Activated T-cell treated with anti-CD3 and anti-CD28 coated beads for 4 hours (primary cell): ENCODE measurements at places on chromosomes 7 and 10.

GRCh38 chr10:35005868-35006267 lies 84.3 kb downstream of the CUL2 start:
- no peak for DNase-seq

DNA sequence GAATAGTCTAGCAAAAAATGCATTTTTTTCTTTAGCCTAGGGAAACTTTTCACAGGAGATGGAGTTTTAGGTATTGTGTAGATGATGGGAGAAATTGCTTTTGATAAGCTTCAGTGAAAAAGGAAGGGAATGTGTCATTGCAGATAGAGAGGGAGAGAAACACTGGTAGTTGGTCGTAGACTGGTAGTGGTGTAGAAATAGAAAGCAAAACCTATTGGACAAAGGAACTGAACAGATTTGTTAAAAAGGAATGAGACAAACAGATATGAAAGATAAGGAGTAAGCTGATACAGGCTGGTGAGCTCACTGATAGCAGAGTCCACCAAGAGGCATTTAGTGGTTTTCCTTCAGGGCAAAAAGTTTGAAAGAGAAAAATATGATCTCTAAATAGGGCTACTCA lies 94.3 kb downstream of the ZEB1 start:
- no peak for DNase-seq

DNA sequence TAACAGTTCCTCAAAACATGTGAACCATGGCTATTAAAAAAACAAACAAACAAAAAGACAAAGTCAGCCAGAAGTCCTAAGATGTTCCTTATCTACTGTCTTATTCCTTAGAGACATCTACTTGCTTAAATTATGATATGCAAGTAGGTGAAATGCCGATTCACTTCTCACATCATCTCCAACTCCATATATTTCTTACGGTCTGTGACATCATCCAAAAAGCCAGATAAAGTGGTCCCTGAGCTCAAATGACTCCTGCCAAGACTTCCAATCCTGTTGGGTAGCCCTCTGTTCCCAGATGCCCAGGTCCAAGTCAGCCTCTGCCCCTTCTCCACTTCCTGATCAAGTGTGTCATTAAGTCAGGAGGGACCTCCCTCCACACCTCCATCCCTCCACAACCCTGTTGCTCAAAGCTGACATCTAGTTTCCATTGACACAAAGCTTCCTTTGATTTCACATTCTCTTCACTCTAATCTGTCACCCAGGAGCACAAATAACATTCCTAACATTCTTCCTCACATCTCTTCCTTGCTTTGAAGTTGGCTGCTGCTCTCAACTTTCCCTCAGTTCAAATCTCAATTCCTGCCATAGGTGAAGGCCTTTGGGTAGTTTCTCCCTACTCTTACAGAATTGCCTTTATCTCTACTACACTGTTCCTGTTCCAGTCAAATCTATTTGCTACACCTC lies 56.1 kb upstream of the PDLIM1 start:
- DNase-seq = no peak

DNA sequence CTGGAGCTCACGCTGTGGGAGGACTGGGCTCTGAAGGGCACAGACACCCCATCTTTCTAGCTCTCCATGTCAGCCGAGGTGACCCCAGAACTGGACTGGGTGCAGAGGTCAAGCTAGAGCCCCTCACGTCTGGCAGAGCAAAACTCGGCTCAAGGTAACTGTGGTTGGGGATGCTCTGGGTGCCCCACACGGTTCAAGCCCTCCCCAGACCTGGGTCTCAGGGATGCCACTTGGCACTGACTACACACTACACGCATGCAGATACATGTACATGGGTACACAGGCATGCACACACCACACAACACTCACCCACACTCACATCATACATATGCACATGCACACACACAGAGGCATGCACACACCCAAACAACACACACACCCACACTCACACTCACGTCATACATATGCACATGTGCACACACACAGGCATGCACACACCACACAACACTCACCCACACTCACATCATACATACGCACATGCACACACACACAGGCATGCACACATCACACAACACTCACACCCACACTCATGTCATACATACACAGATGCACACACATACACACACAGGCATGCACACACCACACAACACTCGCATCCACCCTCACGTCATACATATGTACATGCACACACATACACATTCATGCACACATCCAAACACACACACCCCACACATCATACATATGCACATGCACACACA lies 219.3 kb downstream of the DNAJB6 start:
- no peak for DNase-seq

- peak; percentile 57 for DNase-seq
Observed at GRCh38 chr10:71697938-71698709, 21.5 kb downstream of the C10orf105 start.

DNA sequence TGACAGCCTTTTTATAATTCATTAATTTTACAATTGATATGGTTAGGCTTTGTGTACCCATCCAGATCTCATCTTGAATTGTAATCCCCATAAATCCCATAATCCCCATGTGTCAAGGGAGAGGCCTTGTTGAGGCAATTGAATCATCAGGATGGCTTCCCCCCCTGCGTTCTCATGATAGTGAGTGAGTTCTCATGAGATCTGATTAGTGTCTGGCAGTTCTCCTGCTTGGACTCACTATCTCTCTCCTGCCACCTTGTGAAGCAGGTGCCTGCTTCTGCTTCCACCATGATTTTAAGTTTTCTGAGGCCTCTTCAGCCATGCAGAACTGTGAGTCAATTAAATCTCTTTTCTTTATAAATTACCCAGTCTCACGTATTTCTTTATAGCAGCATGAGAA lies 165.7 kb upstream of the GNAI1 start:
- no peak for DNase-seq

- DNase-seq = no peak
Observed at GRCh38 chr10:93911866-93912265, 18.1 kb downstream of the SLC35G1 start.

DNA sequence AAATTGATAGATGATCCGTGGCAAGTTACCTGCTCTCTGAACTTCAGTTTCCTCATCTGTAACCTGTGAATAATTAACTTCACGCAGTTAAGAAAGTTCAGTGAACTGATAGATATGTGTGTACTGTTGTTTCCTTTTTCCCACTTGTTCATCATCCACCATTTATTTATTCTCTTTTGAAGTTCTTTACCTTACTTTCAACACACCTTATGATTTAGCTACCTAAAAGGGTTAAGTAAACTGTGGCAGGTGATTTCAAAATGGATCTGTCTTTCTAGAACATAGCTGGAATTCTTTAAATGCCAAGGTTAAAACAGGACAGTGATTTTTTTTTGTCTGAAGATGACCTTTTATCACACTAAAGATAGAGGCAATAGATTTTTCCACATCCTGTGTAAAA lies 27.4 kb upstream of the MALRD1 start:
- no peak for DNase-seq

DNA sequence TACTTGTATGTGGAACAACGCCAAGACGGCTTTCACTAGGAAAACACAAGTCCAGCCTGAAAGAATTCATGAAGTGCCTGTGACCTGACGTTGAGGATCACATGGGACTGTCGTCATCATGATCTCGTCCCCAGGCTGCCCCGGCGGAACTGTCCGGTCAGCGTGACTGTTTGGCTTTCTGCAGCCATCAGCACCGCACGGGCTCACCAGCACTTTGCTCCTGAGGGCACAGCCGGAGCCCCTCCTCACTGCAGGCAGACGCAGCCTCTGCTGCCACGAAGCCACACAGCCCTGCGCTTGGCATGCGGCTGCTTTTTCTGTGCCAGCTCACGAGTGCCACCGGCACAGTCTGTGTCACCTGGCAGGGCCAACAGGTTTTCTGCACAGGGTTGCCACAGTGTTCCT lies 9.4 kb upstream of the GET4 start:
- no peak for DNase-seq

GRCh38 chr10:94521276-94522250 lies 24.0 kb upstream of the HELLS start:
- DNase-seq = no peak

DNA sequence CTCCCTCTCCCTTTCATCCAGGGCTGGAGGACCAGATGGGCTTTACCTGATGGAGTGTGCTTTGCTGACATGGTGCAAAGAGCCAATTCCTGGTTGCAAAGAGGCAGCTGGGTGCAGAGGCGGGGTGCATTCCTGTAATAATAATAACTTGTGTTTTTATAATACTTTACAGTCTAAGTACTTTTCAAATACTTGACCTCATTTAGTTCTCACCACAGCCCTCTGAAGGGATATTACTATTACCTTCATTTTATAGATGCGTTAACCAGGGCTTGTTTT lies 70.4 kb downstream of the TCF7L2 start:
- no peak for DNase-seq

DNA sequence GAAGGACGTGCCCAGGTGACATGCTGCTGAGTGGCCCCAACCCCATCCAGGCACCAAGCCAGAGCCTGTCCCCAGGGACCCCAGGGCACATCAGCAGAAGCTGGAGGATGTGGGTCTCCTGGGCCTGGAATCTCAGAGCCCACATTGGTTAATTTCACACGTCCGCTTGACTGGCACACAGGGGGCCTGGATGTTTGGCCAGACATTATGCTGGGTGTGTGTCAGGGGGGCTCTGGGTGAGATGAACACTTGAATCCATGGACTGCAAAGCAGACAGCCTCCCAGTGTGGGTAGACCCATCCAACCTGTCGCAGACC lies 79.1 kb upstream of the RET start:
- DNase-seq = no peak

DNA sequence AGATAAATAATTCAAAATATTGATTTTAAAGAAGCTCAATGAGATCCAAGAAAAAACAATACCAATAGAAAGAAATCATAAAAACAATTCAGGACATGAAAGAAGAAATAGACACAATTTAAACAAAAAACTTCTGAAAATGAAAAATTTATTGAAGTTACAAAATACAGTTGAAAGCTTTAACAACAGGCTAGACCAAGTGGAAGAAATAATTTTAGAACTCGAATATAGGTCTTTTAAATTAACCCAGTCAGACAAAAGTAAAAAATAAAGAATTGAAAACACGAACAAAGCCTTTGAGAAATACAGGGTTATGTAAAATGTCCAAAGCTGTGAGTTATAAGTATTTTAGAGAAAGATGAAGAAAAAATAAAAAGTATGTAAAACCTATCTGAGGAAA lies 152.4 kb upstream of the SMIM30 start:
- DNase-seq = no peak

GRCh38 chr10:95877881-95878280 lies 29.9 kb upstream of the CC2D2B start:
- DNase-seq = no peak

- no peak for DNase-seq
Observed at GRCh38 chr7:54674891-54675290, 84.1 kb downstream of the SEC61G start.

- no peak for DNase-seq
Observed at GRCh38 chr7:75583255-75583654, 91.1 kb downstream of the SPDYE5 start.

DNA sequence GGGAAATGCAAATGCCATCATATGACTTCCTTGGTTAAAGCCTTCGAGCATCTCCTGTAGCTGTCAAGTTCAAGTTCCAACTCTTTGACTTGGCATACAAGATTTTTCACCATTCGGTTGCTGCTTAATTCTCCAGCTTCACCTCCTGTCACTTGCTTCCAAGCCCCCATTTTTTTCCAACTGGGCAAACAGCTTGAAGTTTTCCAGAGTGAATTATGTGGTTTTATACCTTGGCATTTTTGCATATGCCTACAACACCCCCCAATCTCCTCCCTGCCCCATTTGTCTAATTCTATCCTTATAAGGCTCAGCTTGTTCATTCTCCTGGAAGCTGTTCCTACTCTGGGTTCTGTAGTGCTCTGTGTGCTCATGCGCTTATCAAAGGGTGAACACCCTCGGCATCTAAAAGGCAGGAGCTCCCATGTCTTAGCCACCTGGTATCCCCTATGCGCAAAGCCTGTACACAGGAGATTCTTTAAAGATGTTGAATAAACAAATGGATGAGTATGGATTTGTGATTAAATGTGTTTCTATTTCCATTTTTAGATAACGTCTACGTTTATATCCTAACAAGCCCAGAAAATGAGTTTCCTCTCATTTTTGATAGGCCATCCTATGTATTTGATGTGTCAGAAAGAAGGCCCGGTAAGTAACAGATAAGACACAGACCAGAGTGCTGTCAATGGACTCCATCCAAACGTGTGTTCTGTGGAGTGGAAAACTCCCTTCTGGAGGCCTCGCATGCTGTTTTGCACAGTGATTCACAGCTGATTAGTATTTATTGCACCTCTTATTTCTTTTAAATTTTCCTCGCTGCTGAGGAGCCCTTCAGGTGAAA lies 52.5 kb downstream of the CDHR3 start:
- DNase-seq = no peak

GRCh38 chr7:131540491-131541162 lies 15.8 kb downstream of the PODXL start:
- DNase-seq = no peak

GRCh38 chr10:100744987-100745881 lies at the start of gene PAX2:
Gene PAX2, plus strand, starts transcription at chr10:100745582. Its CDS starts 679 bp downstream, at chr10:100746261.
- DNase-seq = no peak

DNA sequence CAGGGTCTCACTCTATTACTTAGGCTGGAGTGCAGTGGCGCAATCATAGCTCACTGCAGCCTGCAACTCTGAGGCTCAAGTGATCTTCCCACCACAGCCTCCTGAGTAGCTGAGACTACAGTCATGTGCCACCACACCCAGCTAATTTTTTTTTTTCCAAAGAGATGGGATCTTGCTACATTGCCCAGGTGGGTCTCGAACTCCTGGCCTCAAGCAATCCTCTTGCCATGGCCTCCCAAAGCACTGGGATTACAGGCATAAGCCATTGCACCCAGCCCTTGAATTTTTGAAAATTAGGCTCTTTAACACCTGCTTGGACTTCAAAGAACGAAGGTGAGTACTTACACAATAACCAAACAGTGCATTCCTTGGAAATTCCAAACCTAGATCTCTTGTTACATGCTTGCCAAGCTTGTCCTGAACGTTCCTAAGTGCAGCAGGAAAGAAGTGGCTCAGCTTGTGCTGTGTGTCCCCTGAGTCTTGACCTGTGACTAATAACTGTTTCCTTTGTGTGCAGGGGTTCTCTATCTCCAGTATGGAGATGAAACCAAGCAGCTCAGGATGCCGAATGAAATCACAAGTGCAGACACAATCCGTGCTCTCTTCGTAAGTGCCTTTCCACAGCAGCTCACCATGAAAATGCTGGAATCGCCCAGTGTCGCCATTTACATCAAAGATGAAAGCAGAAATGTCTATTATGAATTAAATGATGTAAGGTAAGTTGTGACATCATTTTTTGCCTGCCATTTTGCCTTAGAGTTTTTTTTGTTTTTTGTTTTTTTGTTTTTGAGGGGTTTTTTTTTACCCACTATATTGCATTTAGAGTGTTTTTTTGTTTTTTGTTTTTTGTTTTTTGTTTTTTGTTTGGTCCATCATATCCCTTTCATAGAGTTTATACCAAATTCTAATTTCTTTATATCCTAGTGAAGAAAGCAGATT lies 223.8 kb downstream of the KIAA1217 start:
- no peak for DNase-seq

GRCh38 chr10:50593523-50594376 lies 30.0 kb downstream of the SGMS1 start:
- DNase-seq = no peak

DNA sequence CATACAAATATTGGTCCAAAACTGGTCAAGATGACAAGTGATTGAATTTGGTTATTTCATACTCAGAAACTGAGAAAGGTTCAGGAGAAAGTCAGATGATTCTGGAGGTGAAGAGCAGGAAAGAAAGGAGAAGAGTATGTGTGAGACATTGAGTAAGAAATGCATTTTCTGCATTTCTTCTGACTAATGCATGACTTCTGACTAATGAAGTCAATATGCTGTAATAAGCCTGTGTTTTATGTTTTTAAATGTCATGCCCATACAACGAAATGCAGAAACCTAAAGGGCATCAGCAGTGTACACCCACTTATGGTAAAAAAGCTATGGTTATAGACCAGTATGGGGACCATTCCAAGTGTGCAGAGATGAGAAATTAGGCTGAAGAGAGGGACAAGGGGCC lies 1227.8 kb upstream of the SORCS1 start:
- DNase-seq = no peak
